Ammon's horn (tissue), 1 donor: ENCODE measurements at places on chromosomes 6 and 20.

DNA sequence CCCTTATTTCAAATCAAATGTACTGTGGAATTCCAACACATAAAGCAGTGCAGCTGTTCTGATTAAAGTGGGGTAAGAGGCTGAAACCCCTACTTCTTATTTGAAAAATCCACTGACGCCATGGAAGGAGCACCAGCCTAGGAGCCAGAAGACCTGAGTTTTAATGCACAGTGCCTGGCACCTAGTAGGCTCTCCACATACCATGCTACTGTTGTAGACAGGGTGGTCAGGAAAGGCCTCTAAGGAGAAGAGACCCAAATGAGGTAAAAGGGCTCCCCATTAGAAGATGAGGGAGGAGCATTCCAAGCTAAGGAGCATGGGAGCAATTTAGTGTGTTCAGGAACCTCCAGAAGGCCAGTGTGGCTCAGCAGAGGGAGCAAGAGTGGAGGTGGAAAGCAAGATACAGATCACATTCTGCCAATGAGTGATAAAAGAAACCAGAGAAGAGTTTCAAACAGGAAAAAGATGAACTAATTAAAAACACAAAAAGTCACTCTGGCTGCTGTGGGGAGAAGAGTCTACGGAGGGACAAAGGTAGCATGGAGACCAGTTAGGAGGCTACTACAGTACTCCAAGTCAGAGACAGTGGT, 11.8 kb upstream of the ZNF76 start:
- no peak for DNase-seq

- DNase-seq, result no peak
These were observed 38.9 kb downstream of the DLL1 start for GRCh38 chr6:170251776-170252571.

DNA sequence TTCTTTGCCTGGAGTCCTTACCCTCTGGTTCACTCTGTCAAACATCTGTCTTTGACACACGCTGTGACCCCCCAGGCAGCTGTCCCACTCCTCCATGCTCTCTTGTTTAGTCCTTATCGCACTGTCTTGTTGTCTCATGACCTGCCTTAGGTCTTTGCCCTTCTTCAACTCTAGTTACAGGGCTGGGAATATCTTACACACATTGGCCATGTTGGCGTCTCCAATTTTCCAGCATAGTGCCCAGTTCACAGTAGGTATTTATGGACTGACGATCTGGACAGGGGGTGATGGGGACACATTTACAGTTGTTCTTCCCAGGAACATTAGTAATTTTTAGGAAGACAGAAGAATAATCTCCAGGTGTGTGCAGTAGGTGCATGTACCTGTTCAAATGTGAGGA, 129.7 kb upstream of the SLC22A16 start:
- DNase-seq, result no peak

DNA sequence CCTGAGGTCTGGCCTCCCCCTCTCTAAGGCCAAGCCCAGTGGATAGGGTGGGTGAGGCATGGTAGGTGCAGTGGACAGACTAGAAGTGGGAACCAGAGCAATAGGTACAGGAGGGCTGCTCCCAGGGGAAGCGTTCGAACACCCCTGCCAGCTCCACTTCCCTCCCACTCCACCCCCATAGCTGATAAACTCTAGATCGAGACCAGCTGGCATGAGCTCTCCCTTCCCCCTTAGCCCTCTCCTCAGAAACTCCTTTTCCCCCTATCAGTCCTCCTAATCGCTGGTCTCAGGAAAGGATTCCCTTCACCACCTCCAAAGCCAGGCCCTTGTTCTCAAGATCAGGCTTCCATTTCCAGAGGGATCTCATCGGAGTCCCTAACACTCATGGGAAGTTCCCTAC, 6.0 kb upstream of the FAM83C start:
- DNase-seq, result no peak

- DNase-seq, result no peak
These were observed 1080.7 kb downstream of the GRIK2 start for GRCh38 chr6:102474041-102474807.
